GDM1 (cell line): ENCODE measurements at places on chromosomes 2 and 18.

GRCh38 chr2:223003191-223003590 is 48.8 kb upstream of the KCNE4 start:
- DNase-seq = no peak

GRCh38 chr2:154439156-154439555 is 259.3 kb upstream of the KCNJ3 start:
- no peak for DNase-seq

DNA sequence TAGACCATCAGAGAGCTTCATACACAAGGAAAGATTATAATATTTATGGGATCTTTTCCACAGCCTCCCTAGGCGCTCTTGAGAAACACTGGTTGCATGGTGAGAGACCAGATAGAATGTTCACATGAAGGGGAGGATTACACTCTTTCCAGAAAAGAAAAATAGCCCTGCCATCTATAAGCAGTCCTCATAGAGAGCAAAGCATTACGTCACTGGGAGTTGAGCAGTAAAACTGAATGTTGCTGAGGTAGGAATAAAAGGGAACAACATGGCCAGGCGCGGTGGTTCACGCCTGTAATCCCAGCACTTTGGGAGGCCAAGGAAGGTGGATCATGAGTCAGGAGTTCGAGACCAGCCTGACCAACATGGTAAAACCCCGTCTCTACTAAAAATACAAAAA is 1934.3 kb downstream of the SUCLG1 start:
- DNase-seq = no peak

GRCh38 chr2:139354518-139354917 is 574.3 kb upstream of the NXPH2 start:
- no peak for DNase-seq

GRCh38 chr18:78754311-78755043 is 225.1 kb upstream of the SALL3 start:
- DNase-seq = no peak

- DNase-seq = no peak
Observed at GRCh38 chr18:46481847-46482245, 175.2 kb downstream of the LOXHD1 start.

GRCh38 chr2:68878753-68879152 is 7.6 kb upstream of the BMP10 start:
- no peak for DNase-seq

DNA sequence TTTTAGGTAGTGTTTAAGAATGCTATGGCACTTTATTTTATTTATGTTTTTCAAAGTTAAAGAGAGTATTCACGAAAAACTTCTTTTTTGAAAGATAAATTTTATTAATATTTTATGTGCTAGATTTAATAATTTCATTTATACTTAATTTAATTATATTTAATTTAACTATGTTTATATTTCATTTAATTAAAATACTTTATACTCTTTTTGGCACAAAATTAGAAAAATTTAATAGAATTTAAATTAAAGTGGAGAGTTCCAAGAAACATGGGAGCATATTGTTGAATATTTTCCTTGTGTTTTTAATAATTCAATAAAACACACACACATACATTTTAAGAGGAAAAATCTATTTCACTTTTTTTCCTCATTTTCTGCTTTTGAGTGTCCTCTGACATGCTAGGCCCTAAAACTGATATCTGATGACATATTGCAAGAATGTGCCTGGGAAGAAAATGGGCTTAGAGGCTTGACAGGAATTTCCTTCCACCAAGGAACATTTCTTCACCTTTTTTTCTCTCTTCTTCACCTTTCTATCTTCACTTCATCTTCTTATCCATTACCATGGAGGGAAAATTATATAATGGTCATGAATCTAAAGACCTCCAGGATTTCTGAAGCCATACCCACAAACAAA is 15.4 kb downstream of the ARHGAP28 start:
- no peak for DNase-seq
